Activated CD4-positive, alpha-beta T cell treated with anti-CD3 and anti-CD28 coated beads for 36 hours (primary cell): ENCODE measurements at places on chromosomes 16 and 17. TPM values are rescaled to one million over a fixed set of nuclear protein-coding genes. Genes with fewer than 3 reads are reported as not detected.

GRCh38 chr17:9498490-9498889 lies 77.1 kb downstream of the STX8 start:
- no peaks in the 10 kb centered on the region for H3K4me1 ChIP-seq
- H3K27me3 ChIP-seq, result no peaks in the 10 kb centered on the region
- no peak for DNase-seq
- H3K36me3 ChIP-seq, result peaks cover 9% of the 10 kb centered on the region

Gene GUCY2D
- total RNA-seq, result not detected

Gene PIGW
- 11.8 TPM for total RNA-seq

Gene P2RX1
- 0.72 TPM for total RNA-seq

Gene PERCC1
- total RNA-seq, result not detected
